T-helper 1 cell (primary cell): ENCODE measurements at places on chromosomes 2 and 18.
A peak's percentile ranks its signal among the peaks of the same experiment; 100 is the strongest.

DNA sequence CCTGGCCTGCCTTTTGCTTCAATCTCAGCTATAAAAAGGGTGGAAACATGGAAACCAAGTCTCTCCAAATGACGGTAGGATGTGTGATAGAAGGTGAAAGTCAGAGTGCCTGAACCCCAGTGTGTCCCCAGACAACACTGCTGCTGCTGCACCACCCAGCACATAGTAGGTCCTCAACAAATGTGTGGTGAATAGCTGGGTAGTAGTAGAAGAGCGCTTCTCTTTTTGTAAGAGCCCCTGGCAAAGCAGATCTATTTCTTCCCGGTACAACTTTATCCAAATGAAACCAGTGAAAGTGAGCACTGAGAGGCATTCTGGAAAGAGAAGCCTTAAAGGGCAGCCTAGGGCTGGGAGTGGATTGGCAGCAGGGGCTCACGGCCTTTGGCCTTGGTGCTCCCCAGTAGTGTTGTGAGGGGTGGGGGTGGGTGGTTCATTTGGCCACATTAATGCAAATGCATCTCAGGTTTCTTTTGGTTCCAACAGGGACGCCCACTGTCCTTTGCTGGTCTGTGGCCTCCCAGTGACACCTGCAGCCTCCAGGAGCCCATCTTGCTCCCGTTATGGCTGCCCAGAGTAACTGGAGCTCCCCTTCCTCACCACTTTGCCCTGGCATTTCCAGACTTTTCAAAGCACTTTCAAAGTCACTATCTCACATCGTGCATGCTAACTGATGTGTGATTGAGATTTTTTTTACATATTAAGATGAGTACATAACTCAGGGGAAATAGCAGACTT is 304.3 kb upstream of the EPAS1 start:
- DNase-seq, result no peak

DNA sequence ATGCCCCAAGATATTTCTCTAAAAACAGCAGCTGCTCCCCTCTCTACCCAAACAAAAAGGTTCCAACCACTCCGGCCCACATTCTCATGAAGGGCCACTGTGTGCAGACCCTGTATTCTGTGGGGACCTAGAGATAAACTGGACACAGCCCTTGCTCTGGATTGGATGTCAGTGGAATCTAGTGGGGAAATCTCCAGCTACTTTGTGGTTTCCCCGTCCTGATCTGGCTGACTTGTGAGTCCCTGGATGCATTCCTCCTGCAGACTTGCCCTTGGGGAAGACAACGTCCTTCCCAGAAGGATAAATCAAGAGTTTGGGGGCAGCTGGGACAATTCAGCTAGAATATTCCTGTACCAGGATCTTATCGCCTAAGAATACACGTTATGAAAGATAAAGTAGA is 151.1 kb downstream of the FSHR start:
- no peak for DNase-seq

GRCh38 chr2:218063896-218064295 is 5.2 kb upstream of the RUFY4 start:
- no peak for DNase-seq

GRCh38 chr2:189609853-189610252 is 29.3 kb upstream of the SLC40A1 start:
- DNase-seq, result no peak

- DNase-seq, result no peak
Observed at GRCh38 chr2:218711550-218711929, 905 bp downstream of the TTLL4 start.

GRCh38 chr2:172196768-172197431 is 94.2 kb upstream of the DLX2 start:
- DNase-seq, result peak; percentile 46

GRCh38 chr2:181157326-181157725 is 176.9 kb downstream of the UBE2E3 start:
- DNase-seq, result no peak
